ENCODE measurements at places on chromosomes 5 and 9.

DNA sequence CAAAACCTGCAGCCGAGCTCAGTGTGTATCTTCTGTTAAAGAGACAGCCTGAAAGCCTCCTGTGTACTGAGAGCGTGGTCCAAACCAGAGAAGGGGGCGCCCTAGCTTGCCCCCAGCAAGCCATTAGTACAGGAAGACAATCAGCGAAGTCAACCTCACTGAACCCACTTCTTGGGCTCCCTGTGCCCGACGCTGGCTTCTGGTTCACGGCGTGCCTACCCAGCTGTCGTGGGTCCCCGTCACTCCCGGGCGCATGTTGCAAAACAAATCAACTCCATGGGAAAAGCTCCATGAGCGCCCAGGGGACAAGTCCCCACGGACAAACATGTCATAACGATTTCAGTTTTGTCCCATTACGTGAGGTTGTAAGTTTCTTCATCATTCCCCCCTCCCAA is 326.9 kb downstream of the SH3GL2 start:
- DNase-seq = no peak

GRCh38 chr9:79583952-79584654 is 12.3 kb downstream of the TLE4 start:
- DNase-seq = no peak

GRCh38 chr5:128213340-128213739 is 129.8 kb downstream of the SLC12A2 start:
- DNase-seq = no peak

- no peak for DNase-seq
Measured at GRCh38 chr9:99867968-99868367, 38.5 kb upstream of the STX17 start.

GRCh38 chr5:35803191-35803651 is 53.5 kb upstream of the IL7R start:
- DNase-seq = no peak

GRCh38 chr5:111486055-111486454 is 26.3 kb downstream of the STARD4 start:
- DNase-seq = no peak

- DNase-seq = no peak
Measured at GRCh38 chr9:10434412-10434811, 178.4 kb downstream of the PTPRD start.

GRCh38 chr9:113519426-113520108 is 56.0 kb downstream of the RGS3 start:
- no peak for DNase-seq

DNA sequence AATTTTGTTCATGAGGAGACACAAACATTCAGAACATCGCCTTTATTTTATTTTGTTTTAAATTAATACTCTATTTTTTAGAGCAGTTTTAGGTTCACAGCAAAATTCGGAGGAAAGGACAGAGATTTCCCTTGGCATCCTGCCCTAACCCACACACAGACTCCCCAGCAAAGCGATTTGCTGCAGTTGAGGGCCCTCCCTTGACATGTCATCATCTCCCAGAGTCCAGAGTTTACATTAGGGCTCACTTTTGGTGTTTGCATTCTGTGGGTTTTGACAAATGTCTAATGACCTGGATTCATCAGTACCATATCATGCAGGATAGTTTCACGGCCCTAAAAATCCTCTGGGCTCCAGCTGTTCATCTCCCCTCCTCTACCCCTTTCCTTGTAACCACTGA is 33.6 kb upstream of the COL5A1 start:
- DNase-seq = no peak

DNA sequence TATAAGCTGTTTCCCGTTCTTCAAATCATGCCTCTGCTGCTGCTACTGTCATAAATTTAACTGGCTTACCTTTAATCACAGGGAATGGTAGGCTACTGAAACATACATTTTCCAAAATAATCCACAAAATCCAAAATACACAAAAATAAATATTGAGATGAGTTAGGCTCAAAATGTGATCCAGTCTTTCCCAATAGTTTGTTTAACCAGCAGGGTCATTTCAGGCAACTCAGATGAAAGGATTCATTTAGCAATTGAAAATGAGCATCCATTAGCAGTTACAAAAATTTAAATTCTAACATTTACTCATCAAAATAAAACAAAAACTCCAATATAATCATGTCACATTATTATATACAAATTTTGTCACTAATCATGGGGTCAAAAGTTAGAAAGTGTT is 1015.6 kb upstream of the DMAC1 start:
- no peak for DNase-seq

DNA sequence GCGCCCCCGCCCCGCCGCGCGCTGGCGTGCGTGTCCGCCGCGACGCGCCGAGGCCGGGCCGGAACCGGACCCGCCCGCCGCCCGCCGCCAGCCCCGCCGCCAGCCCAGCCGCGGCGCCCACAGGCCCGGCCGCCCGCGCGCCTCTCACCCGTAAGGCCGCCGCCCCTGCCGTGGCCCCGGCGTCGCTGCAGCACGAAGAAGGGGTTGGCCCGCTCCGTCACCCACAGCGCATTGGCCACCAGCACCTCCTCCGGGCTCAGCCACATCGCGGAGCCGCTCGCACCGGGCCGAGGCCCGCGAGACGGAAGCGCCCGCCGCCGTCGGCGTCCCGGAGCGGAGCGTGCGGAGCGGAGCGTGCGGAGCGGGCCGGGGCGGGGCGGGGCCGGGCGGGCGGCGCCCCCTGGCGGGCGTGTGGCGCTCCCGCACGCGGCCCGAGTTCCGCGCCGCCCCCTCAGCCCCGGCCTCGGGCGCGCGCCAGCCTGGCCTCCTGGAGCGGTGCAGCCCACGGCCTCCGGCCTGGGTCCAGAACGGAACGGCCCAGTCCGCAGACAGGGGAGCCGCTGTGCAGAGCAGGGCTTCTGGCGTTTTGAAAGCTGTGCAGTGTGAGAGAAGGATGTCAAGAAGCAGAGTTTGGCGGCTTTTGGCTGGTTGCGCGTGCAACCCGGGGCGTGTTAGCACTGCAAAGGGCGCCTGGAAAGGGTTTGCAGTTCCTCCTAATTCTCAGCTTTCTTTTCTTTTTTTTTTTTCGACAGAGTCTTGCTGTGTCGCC is at the start of gene TBC1D9B:
Gene TBC1D9B, minus strand, starts transcription at position 342 of the 769 bp plus-strand sequence. Its CDS starts 76 bp downstream, at position 266.
- DNase-seq = no peak

DNA sequence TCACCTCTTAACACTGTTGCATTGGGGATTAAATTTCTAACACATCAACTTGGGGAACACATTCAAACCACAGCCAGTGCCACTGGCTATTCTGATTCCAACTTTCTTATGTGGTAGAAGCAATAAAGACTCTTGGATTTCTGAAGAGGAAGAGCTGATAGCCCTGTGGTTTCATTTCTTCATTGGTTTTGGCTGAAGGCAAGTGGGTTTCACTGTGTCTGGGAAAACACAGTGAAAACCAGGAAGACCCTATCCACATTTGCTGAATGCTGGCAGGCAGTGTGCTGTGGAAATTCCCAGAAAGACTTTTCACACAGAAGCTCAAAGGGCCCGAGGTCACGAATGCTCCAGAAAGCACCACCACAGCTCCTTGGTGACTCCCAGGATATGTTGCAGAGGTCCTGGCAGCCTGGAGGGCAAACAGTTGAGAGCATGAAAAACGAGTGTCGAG is 67.1 kb downstream of the DAPK1 start:
- DNase-seq = no peak

GRCh38 chr5:172770374-172770674 is 671 bp downstream of the DUSP1 start:
- DNase-seq = no peak

- no peak for DNase-seq
Measured at GRCh38 chr5:2295476-2295875, 412.8 kb upstream of the IRX4 start.

- DNase-seq = no peak
Measured at GRCh38 chr9:122206118-122207046, 22.4 kb downstream of the LHX6 start.

DNA sequence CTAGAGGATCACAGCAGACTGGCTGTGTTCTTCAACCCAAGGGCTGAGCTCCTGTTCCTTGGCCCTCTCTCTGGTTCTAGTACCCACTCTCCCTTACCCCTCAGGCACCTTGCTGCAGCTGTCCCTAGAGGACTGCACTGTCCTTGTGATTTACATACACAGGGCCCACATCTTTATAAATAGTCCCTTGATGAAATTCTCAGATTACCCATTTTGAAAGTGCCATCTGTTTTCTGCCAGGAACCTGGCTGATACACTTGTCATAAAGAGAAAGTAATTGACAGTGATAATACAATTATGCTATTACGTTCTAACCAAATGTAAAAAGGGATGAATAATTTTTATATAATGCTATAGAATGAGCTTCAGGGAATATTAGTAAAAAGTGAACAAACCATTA is 16.5 kb upstream of the SPARC start:
- no peak for DNase-seq

DNA sequence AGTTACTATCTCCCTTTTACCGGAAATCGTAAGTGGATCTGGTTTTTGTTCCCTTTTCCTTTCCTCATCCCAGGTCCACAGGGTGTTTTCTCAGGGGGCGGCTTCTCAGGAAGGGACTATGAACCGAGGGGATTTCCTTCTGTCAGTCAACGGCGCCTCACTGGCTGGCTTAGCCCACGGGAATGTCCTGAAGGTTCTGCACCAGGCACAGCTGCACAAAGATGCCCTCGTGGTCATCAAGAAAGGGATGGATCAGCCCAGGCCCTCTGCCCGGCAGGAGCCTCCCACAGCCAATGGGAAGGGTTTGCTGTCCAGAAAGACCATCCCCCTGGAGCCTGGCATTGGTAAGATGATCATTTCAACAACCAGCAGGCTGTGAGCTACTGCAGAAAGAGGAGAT is 75.8 kb downstream of the GOLPH3 start:
- DNase-seq = no peak

- no peak for DNase-seq
Measured at GRCh38 chr9:114804505-114804904, 1.3 kb downstream of the TNFSF15 start.

- DNase-seq = no peak
Measured at GRCh38 chr5:71693828-71694427, 25.1 kb upstream of the CARTPT start.

DNA sequence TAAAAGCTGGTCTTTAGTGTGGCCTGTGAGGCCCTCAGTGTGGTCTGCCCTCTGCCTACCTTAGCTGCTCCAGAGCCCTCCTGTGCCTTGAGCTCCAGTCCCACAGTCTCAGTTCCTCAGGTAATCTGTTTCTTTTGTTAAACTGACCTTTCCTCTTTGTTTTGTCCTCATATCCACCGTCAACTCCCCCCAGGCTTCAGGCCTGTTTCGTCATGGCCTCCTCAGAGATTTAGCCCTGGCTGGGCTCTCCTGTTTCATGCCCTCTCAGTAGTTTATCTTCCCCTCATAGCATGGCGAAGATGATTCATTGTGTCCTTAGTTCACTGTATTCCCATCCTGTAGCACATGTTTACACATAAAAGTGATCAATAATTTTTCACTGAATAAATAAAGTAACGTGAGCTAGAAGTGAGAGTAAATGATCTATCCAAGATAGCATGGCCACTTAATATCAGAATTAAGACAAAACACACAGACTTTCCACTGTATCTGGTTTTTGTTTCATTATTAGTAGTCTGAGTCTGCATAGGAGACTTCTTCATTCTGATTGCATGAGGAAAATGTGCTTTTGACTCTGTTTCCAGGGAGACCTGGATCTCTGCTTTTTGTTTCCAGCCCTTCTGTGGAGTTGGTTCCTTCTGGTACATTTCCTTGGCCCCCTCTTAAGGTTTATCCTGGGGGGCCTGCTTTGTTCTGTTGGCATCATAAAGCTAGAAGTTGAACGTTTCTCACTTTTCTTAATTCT is 70.5 kb downstream of the SNX24 start:
- no peak for DNase-seq

DNA sequence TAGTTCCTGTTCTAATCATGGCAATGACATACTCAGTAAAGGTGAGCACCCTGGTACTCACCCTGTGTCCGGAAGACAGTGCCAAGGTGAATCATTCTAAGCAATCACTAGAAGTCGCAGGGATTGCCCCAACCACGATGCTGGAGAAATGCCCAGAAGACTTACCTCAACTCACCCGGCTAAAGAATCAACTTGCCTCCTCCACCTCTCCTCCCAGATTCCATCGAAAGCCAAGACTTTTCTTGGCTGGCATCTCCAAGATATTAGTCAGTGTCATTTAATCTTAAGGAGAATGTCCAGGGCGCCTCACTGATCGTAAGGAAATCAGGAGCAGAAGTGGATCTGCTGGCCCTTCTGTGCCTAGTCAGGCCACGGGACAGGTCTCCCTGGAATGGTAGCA is 204.9 kb downstream of the ERCC6L2 start:
- DNase-seq = no peak

DNA sequence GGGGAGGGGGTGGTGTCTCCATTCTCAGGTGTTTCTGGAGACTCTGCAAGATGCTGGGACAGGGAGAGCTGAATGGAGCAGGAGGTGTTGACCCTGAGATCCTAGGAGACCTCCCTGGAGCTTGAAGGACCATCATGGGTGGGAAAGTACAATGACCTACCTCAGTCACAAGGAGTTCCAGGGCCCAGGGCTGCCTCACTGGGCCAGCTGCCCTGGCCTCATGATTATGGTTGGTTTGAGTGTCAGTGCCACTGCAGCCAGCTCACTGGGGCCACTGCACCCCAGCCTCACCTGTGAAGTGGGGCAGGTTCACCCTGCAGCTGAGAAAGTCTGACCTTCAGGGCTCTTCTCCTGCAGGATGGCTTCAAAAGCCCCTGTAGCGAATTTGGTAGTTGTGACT is 372.5 kb downstream of the IRX2 start:
- no peak for DNase-seq

GRCh38 chr9:124035001-124035650 is 23.6 kb downstream of the LHX2 start:
- DNase-seq = no peak

GRCh38 chr9:109974143-109974917 is 194.3 kb downstream of the PALM2AKAP2 start:
- no peak for DNase-seq

All from cortex of kidney (tissue), 1 donor.